ENCODE measurements at places on chromosomes 2 and 18.
A peak's percentile ranks its signal among the peaks of the same experiment; 100 is the strongest.

DNA sequence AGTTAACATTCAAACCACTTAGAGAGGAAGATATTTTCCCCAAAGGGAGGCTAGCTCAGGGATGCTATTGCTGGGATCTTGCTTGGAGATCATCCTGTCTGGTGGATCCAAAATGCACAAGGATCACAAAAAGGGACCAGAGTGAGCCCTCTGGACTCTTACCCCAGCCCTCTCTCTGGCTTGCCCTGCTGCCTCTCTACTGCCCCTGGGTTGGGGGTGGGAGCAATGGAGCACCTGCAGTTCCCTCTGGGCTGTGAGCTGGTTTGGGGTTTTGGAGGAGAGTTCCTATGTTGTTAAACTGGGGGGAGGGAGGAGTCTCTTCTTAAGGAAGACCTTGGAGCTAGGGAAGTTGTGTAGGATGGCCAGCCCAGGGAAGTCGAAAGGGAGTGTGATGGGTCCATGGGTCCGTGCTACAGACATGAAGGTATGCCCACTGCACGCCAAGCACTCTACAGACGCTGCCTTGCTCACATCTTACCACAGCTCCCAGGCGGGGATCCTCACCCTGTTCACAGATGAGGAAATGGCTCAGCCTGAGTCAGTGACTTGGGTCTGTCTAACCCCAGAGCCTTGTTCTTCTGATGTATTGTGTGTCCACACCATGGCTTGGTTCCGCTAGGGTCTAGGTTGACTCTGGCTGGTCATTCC lies 3.8 kb downstream of the LBH start:
- no peak for DNase-seq

GRCh38 chr2:108542071-108542470 lies 7.8 kb downstream of the LIMS1 start:
- DNase-seq, result no peak

- DNase-seq, result no peak
Observed at GRCh38 chr2:203579730-203580129, 44.6 kb upstream of the RAPH1 start.

DNA sequence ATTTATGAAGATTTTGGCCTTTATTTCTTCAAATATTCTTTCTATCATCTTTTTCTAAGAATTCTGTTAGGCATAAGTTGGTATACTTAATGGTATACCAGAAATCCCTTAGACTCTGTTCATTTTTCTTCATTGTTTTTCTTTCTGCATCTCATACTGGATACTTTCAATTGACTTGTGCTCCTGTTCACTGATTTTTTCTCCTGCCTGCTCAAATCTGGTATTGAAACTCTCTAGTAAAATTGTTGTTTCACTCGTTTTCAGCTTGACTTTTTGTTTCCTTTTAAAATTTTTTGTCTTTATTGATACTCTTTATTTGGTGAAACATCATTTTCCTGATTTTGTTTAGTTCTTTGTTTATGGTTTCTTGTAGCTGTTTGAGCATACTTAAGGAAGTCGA lies 243.2 kb downstream of the TRIB2 start:
- no peak for DNase-seq

DNA sequence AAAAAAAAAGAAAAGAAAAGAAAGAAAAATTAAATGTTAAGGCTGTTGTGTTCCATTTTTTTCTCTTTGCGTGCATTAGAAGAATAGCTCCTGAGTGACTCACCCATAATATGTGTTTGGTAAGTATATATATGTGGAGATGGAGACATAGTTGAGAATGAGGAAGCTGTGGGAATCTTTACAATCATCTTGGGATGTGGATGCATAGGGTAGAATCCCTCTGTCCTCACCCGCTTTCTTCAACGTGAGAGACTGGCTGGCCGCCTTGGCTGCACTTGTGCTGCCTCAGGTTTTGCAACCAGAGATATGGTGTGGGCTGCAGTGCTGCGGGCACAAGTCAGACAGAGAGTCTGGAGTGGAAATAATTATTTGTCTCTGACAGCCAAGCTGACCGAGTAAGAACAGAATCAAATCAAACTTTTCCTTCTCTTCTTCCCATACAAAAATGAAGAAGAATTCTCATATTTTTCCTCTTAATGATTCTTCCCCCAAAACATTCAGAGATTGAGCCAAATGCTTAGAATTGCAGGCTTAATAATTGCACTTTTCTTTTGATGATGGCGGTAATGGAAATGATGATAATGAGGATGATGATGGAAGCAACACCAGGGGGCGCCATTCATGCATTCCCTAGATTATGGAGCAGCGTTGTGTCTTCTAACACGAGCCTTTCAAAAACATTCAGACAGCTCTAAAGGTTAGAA lies 48.5 kb downstream of the SERPINB7 start:
- peak; percentile 37 for DNase-seq

GRCh38 chr2:128259585-128259984 lies 59.1 kb downstream of the HS6ST1 start:
- no peak for DNase-seq

DNA sequence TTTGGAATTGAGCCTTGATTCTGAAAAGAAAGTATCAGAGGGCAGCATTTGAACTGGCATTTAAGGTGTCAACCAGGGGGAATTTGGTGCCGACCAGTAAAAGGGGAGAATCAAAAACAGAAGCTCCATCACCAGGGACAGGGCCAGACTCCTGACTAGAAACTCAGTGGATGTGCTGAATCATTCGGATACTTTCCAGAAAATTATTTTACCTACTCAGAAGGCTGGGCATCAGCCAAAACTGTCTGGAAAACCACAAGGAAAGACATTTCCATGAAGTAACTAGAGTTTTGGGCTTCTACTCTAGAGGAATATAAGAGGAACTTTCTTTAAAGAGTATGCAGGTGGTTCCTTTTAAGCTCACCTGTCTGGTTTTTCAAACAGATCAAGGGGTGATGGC lies 756.6 kb downstream of the RNF144A start:
- no peak for DNase-seq

DNA sequence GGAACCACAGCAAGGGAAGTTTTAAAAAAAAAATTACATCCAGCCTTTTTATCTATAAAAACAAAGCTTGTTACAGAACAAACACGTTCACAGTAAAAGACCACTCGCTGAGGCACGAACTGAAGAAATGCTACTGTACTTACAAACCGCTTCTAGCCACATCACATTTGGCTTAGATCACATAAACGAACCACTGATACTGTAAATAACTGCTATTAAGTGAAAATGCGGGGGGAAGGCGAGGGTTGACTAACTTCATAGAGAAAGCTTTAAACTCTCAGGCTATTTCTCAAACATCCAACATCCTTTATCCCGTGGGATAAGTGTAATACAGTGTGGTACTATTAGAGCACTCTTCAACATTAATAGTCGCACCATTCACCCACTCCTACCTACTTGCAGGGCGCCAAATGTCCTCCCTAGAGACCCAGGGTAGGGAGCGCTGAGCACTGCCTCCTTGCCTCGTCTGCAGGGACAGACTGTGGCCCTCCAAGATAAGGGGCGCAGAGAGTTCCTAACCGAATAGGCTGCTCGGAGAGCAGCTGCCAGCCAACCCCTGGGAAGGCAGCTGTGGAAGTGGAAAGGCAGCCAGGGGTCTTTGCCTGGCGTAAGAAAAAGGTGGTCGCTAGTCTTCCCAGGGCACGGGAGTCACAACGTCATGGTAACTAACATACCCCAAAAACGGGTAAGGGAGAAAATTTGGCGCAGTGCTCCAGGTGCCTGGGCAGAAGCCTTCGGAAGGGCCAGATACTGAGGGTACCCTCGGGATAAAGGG lies 854 bp downstream of the GPR155 start:
- peak; percentile 64 for DNase-seq

DNA sequence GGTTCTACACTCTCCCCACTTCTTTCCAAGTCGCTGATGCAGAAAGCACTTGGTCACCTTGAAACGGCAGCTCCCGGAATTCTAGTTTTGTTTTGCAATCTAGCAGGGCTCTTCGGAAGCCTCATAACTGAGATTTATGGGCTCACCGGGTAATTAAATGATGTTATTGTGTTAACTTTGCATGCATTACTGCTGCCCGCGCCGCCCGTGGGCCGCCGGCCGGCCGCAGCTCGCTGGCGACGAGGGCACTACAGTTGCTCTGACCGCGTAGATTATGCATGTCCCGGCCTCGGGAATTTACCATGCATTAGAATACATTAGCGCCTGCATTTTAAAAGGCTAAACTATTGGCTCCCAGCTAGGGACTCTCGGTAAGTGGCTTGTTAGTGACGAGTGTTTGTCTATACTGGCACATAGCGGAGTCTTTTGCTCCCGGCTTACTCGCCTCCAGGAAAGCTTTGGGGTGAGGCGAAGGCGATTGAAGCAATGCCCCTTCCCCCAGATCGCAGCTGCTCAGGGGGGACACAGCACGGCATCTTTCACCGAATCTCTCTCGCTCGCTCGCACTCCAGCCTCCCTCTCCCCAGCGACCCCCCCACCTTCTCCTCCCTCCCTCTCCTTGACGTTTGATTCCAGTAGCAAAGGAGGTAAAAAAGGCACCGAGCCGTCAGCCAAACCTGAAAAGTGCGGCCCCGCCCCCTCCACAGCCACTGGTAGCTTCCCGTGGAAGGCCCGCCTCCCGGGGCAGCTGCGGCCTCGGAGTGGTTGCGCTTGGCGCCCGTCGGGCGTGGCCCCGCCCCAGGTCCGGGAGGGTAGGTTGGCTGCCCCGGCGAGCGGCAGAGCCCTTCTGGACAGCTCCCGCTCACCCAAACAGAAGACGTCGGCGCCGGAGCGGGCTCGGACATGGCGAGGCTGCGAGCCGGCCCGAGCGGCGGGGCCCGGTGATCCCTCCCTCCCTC lies at the start of gene ONECUT2:
ONECUT2 (plus strand) TSS at position 839 of the 959 bp plus-strand sequence. CDS start 343 bp downstream, outside the sequence.
- DNase-seq, result peak; percentile 81
